ENCODE measurements at places on chromosomes 16 and 17.

DNA sequence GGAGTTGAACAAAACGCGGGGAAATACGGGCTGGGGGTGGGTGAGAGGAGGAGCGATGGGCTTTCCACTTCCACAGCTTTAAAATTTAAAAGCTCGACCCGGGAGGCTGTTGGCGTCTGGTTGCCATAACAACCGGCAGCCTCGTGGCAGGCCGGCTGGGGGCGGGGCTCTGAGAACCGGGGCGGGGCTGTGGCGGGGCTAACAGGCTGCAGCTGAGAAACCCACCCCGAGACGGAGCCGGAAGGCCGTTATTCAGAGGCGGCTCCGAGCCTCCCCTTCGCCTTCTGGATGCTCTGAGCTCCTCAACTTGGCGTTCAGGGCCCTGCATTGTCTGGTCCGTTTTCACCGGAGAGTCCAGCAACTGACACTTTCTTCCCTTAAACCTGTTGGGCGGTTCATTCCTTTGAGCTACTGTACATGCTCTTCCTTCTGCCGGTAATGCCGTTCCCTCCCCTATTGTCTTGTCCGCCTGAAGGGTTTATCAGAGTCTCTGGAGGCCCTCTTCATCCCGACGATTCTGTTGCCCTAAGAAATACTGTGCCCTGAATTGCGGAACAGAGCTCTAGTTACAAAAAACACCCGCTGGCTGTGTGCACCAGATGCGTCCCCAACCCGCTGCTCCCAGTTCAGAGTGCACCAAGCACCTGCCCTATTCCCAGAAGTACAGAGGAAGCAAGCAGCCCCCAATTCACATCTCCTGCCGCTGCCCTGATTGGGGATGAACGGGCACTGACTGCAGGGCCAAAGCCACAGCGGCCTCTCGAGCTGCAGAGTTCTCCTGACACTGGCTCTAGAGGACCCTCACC is 596 bp downstream of the DNAAF8 start:
- peak; percentile 94 for DNase-seq

DNA sequence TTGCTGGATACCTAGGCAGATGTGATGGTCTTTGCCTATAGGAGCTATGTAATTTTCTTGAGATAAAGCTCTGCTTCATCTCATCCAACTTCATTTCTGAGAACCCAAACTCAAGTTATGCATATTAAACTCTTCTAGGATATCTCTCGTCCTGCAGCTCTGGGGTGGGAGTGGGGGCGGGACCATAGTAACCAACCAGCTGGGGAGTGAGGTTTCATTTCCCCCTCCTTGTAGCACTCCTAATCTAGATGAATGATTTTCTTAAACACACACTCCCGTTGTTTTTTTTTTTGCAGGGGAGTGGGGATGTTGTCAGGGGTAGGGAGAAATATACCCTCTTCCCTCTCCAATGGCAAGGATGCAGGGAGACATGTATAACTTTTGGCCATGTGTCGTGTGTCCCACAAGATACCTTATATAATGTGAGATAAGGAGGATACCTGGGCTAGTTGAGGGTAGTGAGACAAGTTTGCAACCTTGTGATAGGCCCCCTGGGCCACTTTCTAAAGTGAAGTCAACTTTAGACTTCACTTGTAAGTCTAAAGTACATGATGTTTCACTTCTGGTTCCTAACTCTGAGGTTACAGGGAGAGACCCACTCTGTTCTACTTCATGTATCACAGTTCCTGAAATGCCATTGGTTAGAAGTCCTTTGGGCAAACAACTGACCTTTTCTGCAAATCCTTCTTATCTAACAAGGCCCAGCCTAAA is 10.5 kb upstream of the HEATR6 start:
- DNase-seq = no peak

DNA sequence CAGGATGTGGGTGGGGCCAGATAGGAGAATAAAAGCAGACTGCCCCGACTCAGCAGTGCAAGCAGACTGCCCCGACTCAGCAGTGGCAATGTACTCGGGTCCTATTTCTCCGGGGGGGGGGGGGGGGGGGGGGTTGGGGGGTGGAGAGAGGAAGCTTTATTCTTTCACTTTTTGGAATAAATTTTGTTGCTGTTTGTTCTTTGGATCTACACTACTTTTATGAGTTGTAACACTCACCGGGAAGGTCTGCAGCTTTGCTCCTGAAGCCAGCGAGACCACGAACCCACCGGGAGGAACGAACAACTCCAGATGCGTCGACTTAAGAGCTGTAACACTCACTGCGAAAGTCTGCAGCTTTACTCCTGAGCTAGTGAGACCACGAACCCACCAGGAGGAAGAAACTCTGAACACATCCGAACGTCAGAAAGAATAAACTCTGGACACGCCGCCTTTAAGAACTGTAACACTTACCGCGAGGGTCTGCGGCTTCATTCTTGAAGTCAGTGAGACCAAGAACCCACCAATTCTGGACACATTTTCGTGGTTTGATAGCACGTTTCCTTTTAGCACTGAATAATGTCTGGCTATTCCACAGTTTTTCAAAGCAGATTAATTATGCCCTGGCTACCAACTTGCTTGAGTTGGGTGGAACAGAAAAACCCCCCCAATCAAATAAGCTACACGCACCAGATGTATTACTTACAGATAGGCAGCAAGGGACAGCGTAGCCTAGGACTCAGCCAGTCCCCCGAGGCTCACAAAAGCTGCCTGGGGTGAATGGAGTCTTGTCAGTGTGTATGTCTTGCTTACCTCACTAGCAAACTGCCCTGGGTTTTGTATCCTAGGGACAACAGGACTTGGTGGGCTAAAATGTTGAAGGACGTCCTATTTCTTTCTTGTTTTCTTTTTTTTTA is 11.9 kb downstream of the FZD2 start:
- DNase-seq = no peak

DNA sequence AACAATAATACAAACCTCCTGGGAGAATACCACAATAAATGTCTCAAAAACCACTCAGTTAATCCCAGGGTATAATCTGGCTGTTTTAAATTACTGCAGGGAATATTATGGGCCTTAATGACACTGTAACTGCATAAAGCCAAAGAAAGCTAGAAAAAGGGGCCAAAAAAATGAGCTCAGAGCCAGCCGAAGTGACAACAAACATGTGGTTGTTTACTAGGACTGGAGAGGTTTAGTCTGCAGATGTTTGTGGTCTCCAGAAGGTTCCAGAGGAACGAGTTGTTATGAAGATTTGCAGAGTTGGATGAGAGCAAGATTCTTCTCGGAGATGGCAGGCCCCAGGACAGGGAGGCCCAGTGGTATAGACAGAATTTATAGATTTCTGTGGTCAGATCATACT is 97.1 kb upstream of the AKTIP start:
- no peak for DNase-seq

GRCh38 chr17:60888812-60889709 is 211.4 kb downstream of the BCAS3 start:
- DNase-seq = no peak

- DNase-seq = no peak
Observed at GRCh38 chr16:64962786-64963185, 159.1 kb downstream of the CDH11 start.

DNA sequence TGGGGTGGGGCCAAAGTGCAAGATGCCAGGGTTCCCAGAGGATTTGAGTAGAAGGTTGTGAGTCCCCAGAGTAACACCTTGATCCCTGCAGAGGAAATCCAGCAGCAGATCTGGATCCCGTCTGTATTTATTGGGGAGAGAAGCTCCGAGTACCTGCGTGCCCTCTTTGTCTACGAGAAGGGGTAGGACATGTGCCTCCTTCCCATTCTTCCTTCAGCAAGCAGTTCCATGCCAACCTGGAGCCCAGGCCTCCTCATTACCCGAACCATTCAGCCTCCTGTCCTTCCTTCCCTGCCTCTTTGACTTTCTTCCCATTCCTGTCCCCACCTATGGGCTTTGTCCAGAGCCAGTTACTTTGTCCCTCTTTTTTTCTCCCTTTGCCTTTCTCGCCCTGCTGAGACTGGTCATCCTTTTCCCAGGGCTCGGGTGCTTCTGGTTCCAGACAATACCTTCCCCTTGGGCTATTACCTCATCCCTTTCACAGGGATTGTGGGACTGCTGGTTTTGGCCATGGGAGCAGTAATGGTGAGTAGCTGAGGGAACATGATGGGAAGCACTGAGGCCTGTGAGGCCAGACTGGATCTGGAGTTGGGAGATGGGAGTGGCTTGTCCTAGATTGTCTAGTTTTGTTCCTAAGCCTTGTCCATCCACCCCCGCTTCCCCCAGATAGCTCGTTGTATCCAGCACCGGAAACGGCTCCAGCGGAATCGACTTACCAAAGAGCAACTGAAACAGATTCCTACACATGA is 2.9 kb downstream of the RNF167 start:
- DNase-seq = no peak

GRCh38 chr17:14506364-14506763 is 205.5 kb downstream of the HS3ST3B1 start:
- DNase-seq = no peak

GRCh38 chr16:1474082-1474795 is 589 bp downstream of the CLCN7 start:
- no peak for DNase-seq

DNA sequence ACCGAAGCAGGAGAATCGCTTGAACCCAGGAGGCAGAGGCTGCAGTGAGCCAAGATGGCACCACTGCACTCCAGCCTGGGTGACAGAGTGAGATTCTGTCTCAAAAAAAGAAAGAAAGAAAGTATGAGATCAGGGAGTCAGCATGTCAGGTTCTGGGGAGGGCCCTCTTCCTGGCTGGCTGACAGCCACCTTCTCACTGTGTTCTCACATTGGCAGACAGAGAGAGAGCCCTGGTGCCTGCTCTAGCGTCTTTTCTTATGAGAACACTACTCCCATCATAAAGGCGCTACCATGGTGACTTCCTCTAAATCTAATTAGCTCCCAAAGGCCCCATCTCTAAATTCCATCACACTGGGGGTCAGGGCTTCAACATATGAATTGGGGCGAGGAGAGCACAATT is 27.6 kb upstream of the RBBP6 start:
- no peak for DNase-seq

- DNase-seq = no peak
Observed at GRCh38 chr17:49889500-49889899, 41.6 kb upstream of the TAC4 start.

- peak; percentile 91 for DNase-seq
Observed at GRCh38 chr16:2777231-2777902, at the start of gene ELOB. Gene ELOB, minus strand, starts transcription at chr16:2777280. Its CDS starts 41 bp downstream, at chr16:2777239.

GRCh38 chr17:8324923-8325322 is 14.7 kb upstream of the ODF4 start:
- no peak for DNase-seq

- no peak for DNase-seq
Observed at GRCh38 chr17:61835606-61836005, 27.7 kb downstream of the BRIP1 start.

- DNase-seq = no peak
Observed at GRCh38 chr16:57258910-57259475, 13.9 kb downstream of the ARL2BP start.

- no peak for DNase-seq
Observed at GRCh38 chr17:62219221-62219899, 154.3 kb upstream of the MED13 start.

Measured in CD4-positive, alpha-beta T cell treated with Interleukin-12 subunit alpha and Interleukin-12 subunit beta, for 1 hour (primary cell).